Astrocyte (in vitro differentiated cells and primary cell): ENCODE measurements at places on chromosomes 7 and 10. TPM values are rescaled to one million over a fixed set of nuclear protein-coding genes. Genes with fewer than 3 reads are reported as not detected.

Gene LRRC4
- 4.4 and 4.5 TPM in 2 replicates for total RNA-seq

Gene MMP21
- total RNA-seq: not detected in 2 replicates

Gene LIPA
- 70.1 and 70.2 TPM in 2 replicates for total RNA-seq

Gene MYH16
- 0.11 and 0.24 TPM in 2 replicates for total RNA-seq

Gene WEE2
- total RNA-seq: not detected in 2 replicates
